ENCODE measurements at places on chromosomes 16 and 17.
A peak's percentile ranks its signal among the peaks of the same experiment; 100 is the strongest.

DNA sequence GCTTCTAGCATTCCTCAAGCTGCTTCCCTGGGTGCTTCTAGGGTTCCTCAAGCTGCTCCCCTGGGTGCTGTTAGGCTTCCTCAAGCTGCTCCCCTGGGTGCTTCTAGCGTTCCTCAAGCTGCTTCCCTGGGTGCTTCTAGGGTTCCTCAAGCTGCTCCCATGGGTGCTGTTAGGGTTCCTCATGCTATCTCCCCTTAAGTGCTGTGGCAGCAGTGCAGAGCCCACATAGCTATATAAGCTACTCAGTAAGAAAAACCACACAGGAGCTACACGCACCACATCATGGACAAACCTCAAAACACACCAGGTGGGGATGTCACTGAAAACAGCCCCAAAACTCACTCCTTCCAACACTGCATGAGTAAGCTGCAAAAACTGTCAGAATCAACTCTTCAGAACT, 35.2 kb downstream of the ANKRD11 start:
- no peak for DNase-seq

GRCh38 chr17:37648555-37648954, 5.3 kb upstream of the DDX52 start:
- DNase-seq = no peak

DNA sequence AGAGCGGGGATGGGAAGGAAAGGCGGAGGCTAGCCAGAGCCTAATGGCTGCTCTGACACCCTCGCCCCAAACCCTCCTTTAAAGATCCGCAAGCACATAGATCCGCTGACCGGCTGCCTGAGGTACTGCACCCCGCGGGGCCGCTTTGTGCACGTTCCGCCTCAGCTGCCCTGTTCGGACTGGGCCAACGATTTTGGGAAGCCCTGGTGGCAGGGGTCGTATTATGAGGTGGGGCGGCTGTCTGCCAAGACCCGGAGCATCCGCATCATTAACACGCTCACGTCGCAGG, 663 bp downstream of the CYB5D1 start:
- DNase-seq = peak; percentile 80

- no peak for DNase-seq
Measured at GRCh38 chr17:65756760-65757159, 195.3 kb upstream of the AXIN2 start.

DNA sequence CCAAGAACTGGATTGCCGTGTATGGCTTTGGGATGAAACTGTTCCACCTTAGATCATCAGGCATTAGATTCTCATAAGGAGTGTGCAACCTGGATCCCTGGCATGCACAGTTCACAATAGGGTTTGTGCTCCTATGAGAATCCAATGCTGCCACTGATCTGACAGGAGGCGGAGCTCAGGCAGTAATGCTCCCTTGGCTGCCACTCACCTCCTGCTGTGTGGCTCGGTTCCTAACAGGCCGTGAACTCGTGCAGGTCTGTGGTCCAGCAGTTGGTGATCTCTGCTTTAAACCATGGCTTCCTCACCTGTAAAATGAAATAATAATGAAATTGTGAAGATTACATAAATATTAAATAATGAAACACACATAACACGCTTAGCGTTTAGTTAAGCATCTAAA, 45.5 kb upstream of the FBXO47 start:
- DNase-seq = no peak

GRCh38 chr16:566475-567372, at the start of gene NHLRC4:
TSS of gene NHLRC4 (plus strand) at chr16:567005. CDS start at chr16:568048, 1,043 bp downstream.
- DNase-seq = peak; percentile 96

DNA sequence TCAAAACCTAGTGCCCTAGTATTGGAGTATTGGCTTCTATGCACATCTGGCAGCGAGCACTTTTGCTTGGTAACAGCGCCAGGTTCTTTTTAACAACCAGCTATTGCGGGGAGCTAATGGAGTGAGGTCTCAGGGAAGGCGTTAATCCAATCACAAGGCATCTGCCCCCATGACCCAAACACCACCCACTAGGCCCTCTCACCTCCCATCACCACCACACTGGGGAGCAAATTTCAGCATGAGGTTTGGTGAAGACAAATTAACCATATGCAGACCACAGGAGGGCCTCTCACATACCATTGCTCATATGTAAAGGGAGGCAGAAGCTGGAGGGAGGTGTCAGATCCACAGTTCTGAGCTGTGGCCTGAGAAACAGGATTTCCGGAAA, 893 bp upstream of the ODF4 start:
- no peak for DNase-seq

- DNase-seq = peak; percentile 86
Measured at GRCh38 chr17:79831265-79832217, 7.7 kb downstream of the CBX4 start.

GRCh38 chr16:48632137-48632774, 22.3 kb upstream of the N4BP1 start:
- no peak for DNase-seq

GRCh38 chr17:77935121-77935571, 23.4 kb upstream of the TNRC6C start:
- no peak for DNase-seq

DNA sequence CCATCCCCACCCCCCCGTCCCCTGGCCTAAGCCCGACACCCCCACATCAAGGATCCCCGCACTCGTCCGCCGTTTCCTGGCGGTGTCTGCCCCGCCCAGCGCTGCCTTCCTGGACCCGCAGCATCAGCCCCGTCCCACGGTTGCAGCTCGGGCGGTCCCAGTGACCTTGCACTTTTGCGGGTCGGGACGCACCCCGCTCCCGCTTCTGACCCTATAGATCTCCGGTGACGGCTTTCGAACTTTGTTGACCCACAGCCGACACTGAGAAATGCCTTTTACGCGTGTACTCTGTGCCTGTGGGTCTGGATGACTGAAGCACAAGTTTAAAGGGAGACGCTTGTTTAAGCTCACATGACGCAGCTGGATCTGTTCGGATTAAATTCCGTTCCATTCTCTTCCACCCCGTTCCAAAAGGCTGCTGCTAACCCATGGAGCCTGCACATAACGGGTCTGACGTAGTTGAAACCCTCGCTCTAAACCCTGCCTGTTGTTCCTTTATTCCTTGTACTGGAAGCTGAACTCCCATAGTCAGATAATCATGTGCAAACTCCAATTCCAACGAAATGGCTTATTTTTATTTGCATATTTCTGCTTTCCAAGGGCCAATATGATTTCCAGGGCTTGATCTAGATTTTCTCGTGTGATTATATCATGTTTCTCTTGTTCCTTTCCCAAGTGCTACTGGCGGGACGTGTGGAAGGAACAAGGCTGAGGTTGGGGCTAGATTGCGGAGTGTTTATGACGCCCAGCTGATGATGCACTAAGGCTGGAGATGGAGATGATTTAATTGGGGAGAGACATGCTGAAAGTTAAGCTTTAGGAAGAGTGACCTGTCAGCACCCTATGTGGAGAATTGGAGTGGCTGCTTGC, 834 bp downstream of the FLYWCH1 start:
- DNase-seq = peak; percentile 38

- peak; percentile 92 for DNase-seq
Measured at GRCh38 chr17:8158267-8159031, 4.3 kb downstream of the VAMP2 start.

DNA sequence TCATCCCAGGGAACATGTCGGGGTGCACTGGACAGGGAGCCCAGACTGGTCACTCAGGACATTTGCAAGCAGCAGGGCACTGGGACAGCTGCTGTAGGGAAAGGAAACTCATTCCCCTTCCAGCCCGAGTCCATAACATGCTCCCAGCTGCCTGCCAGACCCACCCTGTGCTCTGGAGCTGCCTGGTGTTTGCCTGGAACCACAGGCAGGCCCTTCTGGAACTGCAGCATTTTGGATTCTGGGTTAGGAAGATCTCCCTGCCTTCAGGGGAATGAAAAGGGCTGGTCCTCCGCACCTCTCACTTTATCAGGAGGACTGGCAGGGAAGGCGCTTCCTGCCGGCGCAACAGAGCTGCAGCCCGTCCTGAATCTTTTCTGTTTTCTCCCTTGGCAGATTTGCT, 41.2 kb downstream of the MEAK7 start:
- DNase-seq = no peak

DNA sequence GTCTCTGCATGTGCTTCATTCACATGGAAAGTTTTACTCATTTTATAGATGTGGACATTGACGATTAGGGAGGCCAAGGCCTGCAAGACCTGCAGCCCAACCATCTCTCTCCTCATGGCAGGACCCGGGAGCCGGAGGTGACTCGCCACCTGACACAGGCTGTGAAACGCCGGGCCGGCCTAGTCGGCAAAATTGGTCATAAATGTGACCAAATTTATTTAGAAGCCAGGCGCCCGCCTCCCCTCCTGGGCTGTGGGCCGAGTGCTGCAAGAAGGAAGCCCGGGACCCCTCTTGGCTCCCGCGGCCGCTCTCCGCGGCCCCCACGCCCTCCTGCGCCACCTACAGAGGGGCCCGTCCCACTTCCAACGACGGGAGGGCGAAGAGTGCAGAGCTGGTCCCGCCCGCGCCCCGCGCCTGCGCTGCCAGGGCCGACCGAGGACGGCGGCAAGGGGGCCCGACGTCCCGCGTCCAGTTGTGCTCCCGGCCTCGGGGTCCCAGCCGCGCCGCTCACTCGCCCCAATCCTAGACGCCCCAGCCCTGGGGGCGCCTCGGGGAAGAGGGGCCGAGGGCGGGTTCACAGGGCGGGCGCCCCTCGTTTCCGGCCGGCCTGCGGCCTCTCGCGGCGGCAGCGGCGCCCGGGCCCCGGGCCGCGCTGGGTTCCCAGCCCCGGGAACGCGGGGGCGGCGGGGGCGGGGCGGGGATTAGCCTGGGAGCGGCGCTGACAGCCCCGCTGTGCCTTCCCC, 47.5 kb downstream of the WNT3 start:
- peak; percentile 72 for DNase-seq

GRCh38 chr17:62162898-62163297, 97.8 kb upstream of the MED13 start:
- no peak for DNase-seq

DNA sequence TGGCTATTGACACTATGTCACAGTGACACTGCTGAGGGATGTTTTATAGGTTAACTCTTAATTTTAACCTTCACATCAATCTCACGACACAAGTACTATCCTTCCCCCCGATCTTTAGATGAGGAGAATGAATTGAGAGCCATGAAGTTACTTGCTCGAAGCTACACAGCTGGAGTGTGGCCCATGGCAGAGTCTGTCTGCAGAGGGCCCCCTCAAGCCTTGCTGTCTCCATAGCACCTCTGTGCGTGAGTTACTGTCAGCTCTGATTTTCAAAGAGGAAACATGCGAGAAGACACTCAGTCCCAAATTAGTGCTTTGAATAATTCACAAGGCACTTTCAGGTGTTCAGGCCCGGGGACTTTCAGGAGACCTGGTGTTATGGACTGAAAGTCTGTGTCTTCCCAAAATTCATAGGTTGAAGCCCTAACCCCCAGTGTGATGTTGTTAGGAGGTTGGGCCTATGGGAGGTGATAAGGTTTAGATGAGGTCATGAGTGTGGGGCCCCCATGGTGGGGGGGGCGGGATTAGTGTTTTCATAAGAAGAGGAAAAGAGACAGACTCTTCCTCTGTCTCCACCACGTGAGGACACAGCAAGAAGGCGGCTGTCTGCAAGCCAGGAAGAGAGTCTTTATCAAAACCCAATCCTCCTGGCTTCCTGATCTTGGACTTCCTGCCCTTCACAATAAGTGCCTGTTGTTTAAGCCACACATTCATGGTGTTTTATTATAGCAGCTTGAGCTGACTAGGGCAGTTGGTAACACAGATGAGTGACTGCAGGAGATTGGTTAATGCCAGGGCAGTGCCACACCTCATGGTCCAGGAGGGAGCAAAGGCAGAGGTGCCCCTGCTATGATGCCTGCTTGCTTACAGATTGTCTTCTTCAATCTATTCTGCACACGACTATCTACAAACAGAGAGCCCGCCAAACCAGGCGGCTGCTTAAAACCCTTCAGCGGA, 281.8 kb downstream of the HAPSTR1 start:
- DNase-seq = peak; percentile 51

GRCh38 chr17:48740537-48740936, 12.0 kb upstream of the HOXB13 start:
- DNase-seq = no peak

DNA sequence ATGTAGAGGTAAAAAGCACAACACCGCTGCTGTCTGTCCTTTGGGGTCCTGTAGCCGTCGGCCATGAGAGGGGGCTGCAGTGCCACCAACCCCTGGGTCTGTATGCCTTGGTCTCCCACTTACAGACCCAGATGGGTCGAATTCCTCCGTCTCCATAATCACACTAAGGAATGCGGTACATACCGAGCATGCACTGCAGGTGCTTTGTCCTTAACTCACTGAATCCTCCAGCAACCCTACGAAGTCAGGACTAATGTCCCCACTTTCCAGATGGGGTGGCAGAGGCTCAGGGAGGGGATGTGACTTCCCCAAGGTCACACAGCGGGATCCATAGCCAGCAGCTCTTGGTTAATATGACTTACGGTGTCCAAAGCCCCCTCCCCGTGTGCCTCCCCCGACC, 219.9 kb upstream of the CIBAR2 start:
- peak; percentile 87 for DNase-seq

DNA sequence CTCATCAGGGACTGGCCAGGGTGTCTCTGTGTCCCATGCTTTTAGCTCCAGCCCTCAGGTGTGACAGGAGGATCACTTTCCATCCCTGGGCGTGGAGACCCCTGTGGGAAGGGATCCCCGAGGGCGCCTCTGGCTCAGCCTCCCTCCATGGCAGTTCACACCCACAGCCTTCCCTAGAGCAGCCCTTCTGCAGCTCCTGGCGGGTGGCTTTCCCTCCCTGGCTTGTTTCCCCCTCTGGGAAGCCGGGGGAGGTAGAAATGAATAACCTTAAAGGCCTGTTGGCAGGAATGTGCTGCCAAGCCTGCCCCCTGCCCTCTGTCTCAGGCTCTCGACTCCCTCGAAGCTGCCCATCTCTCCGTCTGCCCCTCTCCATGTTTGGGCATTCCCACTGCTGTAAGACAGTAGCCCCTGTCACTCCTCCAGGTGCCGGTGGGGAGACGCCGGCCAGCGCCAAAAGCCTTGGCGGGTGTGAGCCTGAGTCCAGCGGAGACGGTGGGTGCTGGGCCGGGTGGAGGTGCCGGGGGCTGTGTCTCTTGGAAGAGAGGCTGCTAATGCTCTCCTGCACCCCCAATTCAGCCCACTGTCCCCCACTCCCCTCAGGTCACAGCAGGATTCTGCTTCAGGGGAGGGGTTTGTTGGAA, 2.1 kb upstream of the ATP2A1 start:
- DNase-seq = peak; percentile 67

GRCh38 chr17:38357486-38358123, 6.0 kb downstream of the SOCS7 start:
- DNase-seq = no peak

- no peak for DNase-seq
Measured at GRCh38 chr17:72425133-72425793, 304.4 kb downstream of the SOX9 start.

GRCh38 chr16:1188432-1189189, 35.7 kb downstream of the CACNA1H start:
- DNase-seq = no peak

DNA sequence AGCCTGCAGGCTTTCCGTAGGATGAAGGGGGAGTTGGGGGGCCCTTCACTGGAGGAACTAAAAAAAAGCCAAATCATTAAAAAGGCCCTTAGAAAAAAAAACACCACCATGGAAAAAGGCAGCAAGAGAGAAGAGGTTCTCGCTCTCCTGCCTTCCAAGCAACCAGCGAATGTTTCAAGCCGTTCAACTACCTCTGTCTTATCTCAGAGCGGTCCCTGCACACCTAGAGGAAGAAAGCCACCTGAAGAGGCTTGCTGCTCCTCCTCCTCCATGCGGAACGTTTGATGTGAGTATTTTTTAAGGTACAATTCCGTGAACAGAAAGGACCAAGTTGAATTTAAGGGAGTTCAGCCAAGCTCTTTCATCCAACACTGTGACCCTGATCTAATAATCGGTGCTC, 9.2 kb downstream of the NXN start:
- peak; percentile 55 for DNase-seq
